Naive thymus-derived CD8-positive, alpha-beta T cell (primary cell): ENCODE measurements at places on chromosomes 12 and 14.
A peak's percentile ranks its signal among the peaks of the same experiment; 100 is the strongest.

DNA sequence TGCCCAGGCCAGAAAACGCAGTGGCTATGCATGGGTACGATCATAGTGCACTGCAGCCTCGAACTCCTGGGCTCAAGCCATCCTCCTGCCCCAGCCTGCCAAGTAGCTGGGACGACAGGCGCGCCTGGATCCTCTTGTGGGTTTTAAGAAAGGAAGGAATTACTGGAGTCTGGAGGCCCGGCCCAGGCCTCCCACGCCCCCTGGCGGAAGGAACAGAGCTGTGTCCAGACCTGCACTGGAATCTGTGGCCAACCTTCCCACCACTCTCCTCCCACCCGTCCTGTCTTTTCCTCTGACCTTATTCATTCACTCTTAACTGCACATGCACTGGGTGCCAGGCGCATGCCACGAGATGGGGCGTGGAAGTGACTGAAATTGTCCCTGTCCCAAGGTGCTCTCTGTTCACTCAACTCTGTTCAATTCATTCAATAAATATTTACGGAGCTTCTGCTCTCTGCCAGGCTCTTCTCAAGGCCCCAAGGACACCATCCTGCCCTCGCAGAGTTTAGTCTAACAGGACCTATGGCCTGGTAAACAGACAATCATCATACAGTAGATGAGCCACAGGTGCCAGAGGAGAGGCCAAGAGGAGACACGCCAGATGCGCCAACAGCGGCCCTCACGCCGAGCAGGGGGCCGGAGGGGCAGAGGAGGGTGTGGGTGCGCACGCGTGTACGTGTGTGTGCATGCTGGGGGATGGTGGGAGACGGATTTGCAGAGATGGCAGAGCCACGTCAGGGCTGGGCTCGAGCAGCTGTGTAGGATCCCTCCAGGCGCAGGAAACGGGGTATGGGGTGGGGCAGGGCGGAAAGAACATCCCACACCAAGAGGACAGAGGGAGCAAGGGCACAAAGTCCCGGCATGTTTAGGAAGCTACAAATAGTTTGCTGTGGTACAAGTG lies 13.7 kb upstream of the TMEM106C start:
- DNase-seq: no peak
- no peak overlapping the region for H3K4me3 ChIP-seq
- no peak overlapping the region for H3K27ac ChIP-seq
- peaks cover 5% of the 10 kb centered on the region for H3K27me3 ChIP-seq

DNA sequence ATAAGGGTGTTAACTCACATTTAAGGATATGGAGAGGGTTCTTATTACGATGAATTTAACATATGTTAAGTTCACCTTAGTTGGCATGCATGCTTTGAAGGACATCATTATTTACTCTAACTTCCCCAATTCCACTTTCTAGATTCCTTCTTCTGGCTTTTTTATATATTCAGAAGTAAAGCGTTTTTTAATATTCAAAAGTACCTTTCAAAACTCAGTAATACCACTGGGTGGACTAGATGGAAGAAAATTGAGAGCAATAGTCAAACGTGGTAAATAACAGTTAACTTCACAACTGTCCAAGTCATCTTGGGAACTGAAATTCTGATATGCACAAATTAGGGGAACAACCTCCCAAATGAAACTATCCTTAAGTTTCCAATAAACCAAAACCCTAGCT lies 9.1 kb downstream of the SINHCAF start:
- peaks cover 30% of the 10 kb centered on the region for H3K4me1 ChIP-seq
- H3K36me3 ChIP-seq: peaks cover 12% of the 10 kb centered on the region
- peak overlapping the region; percentile 86 for H3K4me3 ChIP-seq
- no peaks in the 10 kb centered on the region for H3K27me3 ChIP-seq
- no peak for DNase-seq

- no peak for DNase-seq
- no peak overlapping the region for H3K4me3 ChIP-seq
- no peaks in the 10 kb centered on the region for H3K27me3 ChIP-seq
Measured at GRCh38 chr12:28243310-28243633, 53.0 kb downstream of the CCDC91 start.

DNA sequence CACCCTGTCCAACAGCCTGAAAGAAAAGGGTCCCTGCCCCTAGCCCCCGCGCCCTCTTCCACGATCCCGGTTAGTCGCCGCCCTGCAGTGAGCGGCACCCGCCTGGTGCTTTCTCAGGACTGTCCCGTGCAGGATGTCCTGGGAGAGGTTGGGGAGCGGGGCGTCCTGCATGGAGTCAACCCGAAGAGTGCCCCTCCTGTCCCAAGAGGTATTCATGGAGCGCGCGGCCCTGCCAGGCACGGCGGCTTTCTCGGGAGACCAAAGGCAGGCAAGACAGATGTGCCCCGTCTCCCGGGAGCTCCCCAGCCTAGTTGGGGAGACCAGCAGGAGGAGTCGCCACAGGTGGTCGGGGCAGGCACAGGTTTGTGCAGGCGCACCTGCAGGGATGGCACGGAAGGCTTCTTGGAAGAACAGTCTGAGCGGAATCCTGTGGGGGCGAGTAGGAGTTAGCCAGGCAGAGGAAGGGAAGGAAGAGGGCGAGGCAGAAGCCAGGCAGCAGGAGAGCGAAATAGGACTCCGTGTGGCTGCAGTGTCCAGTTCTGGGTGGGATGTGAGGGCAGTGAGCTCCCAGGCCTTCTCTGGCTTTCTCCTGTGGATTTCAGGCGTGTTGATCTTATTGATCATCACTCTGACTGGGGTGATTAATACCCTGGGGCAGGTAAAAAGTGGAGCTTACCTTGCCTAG lies 723 bp downstream of the SIVA1 start:
- H3K27me3 ChIP-seq: no peaks in the 10 kb centered on the region
- peaks cover 47% of the 10 kb centered on the region for H3K4me1 ChIP-seq
- H3K36me3 ChIP-seq: peaks cover 4% of the 10 kb centered on the region
- peak; percentile 59 for DNase-seq
- peak overlapping the region; percentile 74 for H3K27ac ChIP-seq

DNA sequence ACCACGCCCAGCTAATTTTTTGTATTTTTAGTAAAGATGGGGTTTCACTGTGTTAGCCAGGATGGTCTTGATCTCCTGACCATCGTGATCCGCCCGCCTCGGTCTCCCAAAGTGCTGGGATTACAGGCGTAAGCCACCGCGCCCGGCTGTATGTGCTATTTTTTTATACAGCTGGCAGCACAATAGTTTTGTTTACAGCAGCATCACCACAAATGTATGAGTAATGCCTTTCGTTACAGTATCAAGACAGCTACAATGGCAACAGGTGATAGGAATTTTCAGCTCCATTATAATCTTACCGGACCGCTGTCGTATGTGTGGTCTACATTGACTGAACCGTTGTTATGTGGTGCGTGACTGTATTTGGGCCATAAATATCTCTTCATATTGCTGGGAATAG lies 11.6 kb upstream of the MDM2 start:
- H3K36me3 ChIP-seq: no peaks in the 10 kb centered on the region
- H3K4me1 ChIP-seq: no peaks in the 10 kb centered on the region
- no peak for DNase-seq
- no peak overlapping the region for H3K4me3 ChIP-seq
- H3K27ac ChIP-seq: no peak overlapping the region

DNA sequence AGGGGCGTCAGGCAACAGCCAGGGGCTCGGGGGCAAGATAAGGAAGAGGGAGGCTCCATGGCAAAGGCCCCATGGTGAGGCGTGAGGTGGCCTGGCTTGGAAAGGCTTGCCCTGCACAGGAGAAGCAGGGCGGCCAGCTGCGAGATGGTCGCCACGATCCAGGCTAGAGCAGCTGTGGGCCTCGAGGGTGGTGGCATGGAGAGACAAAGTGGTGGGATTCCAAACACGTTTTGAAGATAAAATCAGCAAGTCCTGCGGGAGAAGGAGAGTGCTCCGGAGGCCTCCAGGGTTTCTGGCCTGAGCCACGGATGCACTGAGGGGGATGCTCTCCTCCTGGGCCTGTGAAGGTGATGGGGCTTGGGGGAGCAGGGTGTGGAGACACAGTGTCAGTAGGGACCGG lies 20.5 kb upstream of the DLK1 start:
- peaks cover 30% of the 10 kb centered on the region for H3K27me3 ChIP-seq
- DNase-seq: no peak
- H3K4me1 ChIP-seq: peaks cover 4% of the 10 kb centered on the region
- no peak overlapping the region for H3K4me3 ChIP-seq

- no peak overlapping the region for H3K27ac ChIP-seq
- H3K4me3 ChIP-seq: no peak overlapping the region
- H3K27me3 ChIP-seq: no peaks in the 10 kb centered on the region
- DNase-seq: no peak
- peaks cover 33% of the 10 kb centered on the region for H3K4me1 ChIP-seq
Measured at GRCh38 chr12:28186500-28186899, 3.8 kb upstream of the CCDC91 start.
